ENCODE measurements at places on chromosomes 16 and 17.

DNA sequence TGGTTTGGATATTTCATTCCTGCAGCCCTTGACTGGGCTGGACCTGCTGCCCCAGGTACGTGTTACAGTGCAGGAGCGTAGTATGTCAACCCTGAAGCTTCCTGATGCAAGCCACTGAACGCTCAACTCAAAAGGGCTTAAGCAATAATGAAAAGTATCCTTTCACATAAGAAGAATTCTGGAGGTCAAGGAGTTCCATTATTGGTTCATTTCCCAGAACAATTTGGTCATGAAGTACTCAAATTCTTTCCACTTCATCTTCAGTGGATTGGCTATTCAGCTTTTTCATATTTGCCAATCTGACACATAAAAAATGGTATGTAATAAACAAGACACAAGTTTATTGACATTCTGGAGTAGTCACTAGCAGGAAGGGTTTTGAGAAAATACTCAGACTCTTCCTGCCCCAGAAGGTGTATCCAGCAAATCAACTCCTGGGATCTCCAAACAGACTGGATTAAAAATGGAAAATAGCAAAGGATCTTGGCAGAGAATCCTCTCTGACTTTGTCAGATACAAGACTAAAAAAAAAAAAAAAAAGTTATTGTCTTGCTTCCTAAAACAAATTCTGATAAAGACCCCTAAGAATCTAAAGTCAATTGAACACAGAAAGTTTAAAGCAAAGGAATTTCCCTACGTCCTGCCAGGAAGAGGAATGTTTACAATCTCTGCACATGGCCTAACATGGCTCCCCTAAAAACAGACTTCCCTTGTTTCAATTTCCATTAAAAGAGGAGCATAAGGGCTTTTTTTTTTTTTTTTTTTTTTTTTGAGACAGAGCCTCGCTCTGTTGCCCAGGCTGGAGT is 37.5 kb upstream of the WSB1 start:
- DNase-seq: no peak

GRCh38 chr17:41873559-41874292 is 8.5 kb upstream of the KLHL11 start:
- DNase-seq: no peak

- DNase-seq: no peak
Measured at GRCh38 chr16:72845322-72846020, 202.5 kb downstream of the ZFHX3 start.

DNA sequence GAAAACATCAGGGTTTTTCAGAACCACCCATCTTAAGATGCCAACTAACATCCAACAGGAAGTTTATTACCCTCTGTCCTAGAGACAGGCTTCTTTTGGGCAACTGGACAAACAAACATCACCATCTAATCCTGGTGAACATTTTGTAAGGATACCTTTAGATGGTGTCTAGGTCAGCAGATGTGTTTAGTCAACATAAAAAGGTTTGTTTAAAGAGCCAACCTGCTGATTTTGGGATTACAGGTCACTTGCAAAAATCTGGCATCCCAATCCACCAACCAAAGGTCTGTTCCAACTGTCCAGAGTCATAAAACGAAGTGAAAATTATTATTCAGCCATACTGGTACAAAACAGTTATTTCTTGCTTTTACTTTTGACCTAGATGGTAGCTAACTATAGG is 145.2 kb upstream of the C17orf78 start:
- DNase-seq: no peak
